GM04503 (cell line): ENCODE measurements at places on chromosomes 13 and 19.

DNA sequence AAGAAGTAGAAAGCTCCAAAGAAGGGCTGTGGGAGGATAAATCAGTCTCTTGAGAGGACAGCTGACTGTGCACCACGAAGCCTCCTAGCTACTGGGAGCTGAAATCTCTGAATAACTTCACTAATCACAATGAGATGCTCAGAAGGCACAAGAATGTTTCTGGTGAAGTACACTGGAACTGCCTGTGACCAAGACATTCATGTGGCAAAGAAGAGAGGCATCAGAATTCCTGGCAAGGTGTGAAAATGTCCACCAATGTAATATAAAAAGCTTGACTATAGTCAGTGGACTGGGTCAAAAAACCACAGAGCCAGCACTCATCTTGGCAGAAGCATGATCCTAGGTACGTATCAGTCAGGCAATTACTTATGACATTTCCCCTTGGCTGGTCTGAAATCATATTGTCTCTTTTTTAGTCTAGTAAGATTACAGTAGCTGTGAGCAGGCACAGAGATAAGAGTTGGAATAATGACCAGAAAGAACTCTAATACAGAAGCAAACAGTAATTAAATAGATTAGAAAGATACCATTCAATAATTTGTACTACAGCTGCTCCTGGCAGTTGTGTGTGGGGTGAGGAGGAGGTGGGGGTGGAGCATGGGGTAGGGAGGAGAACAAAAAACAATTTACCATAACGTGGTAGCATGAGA is 434.7 kb downstream of the DIAPH3 start:
- DNase-seq = no peak

DNA sequence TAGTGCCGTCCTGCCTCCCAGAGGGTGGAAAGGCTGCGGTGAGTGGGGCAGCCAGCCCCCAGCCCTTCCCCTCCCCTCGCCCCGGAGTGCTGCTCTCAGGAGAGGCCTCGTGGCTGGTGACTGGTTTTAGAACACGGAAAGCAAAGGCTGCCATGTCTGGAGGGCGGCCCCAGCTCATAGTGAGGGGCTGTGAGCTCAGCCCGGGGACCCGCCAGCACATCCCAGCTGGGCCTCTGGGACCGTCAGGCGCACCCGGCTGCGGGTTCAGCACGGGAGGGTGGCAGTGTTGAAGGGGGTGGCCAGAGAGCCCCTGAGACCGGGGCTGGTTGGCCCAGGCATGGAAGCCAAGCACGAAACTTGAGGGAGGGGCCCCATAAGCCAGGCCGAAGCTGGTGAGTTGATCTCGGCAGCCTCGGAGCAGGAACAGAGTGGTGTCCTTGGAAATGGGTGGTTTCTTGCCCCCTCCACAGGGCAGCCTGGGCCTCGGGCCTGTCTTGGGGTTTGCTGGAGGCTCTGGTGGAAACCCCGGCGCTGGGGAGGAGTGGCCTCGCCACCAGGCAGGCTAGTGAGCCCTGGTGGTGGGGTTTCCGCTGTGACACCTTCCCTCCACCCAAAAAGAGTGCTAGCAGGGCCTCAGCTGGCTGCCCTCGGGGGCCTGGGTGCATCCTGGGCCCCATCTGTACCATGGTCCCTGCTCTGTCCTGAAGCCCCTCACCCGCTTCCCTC is 157.7 kb downstream of the KDM4B start:
- DNase-seq = no peak

- DNase-seq = no peak
Observed at GRCh38 chr19:1000591-1001537, 645 bp downstream of the GRIN3B start.

DNA sequence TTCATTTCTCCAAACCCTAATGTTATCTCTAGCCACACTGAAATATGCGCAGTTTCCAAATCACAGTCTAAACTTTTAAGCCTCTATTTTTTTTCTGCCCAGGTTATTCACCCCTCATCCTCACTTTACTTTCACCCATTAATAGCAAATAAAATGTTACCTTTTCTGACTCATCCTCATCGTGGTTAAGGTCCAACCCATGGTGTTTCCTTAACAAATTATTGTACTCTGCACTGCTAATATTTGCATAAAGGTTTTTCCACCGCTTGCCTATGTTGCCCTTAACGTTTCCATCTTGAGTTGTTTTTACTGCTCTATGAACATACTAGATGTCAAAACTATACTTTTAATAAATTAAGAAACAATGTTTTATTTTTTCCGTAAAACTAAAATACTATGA is 780.9 kb upstream of the KLHL1 start:
- DNase-seq = no peak

DNA sequence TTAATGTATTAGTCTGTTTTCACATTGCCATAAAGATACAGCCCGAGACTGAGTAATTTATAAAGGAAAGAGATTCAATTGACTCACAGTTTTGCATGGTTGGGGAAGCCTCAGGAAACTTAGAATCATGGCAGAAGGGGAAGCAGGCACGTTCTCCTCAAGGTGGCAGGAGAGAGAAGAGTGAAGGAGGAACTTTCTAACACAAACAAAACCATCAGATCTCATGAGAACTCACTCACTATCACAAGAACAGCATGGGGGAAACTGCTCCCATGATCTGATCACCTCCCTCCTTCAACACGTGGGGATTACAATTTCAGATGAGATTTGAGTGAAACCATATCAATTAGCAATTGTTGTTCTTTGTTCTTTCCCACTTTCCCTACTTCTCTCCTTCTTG is 689.0 kb upstream of the SLITRK1 start:
- no peak for DNase-seq

DNA sequence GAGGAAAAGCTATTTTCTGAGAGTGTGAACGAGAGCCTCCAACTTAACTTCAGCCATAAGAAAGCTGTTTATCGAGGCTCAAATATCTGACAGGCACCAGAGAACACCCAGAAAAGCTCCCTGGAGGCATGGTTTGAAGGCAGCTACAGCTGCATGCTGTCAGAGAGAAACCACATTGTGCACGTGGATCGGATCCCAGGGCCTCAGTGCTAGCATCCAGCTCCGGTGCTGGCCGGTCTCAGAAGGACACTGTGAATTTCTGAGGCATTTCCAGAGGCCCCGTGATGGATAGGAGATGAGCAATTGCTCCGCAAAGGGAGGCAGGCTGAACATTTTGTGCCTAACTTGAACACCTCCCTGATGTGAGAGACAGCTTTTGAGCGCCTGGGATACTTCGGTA is 315.7 kb downstream of the FGF9 start:
- DNase-seq = no peak

DNA sequence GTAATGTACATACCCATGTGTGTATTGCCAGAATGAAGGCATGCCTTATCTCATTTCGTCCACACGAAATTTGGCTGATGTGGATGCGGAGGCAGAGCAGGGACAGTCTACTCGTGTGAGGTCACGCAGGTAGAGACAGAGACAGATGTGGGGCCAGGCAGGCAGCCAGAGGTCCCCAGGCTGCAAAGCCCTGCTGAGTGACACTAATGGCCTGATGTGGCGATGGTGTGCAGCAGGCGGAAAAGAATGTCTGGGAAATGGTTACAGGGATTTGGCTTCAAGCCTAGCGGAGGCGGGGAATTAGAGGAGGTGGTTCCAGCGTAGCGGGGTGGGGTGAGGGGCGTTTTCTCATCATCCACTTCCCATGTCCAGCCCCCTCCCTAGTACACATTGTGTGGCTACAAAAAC is 4.2 kb upstream of the IZUMO2 start:
- DNase-seq = no peak

GRCh38 chr19:17680230-17680722 is 7.9 kb downstream of the UNC13A start:
- DNase-seq = peak; percentile 23

DNA sequence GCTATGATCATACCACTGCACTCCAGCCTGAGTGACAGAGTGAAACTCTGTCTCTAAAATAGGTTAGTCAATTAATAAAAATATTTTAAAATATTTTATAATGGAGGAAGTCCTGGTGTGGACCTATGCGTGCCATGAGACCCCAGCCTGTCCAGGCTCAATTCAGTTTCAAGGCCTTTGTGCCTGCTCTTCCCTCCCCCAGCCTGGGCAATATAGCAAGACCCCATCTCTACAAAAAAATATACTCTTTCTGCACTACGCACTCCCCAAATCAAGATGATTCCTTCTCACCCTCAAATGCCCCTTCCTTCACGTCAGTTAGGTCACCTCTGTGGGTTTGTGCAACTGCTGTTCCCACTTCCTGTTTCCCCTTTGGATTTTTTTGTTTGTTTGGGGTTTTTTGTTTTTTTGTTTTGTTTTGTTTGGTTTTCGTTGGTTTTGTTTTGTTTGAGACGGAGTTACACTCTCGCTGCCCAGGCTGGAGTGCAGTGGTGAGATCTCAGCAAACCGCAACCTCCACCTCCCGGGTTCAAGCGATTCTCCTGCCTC is 1.4 kb upstream of the HSH2D start:
- no peak for DNase-seq

- DNase-seq = no peak
Observed at GRCh38 chr19:41030651-41031050, 39.6 kb downstream of the CYP2B6 start.

DNA sequence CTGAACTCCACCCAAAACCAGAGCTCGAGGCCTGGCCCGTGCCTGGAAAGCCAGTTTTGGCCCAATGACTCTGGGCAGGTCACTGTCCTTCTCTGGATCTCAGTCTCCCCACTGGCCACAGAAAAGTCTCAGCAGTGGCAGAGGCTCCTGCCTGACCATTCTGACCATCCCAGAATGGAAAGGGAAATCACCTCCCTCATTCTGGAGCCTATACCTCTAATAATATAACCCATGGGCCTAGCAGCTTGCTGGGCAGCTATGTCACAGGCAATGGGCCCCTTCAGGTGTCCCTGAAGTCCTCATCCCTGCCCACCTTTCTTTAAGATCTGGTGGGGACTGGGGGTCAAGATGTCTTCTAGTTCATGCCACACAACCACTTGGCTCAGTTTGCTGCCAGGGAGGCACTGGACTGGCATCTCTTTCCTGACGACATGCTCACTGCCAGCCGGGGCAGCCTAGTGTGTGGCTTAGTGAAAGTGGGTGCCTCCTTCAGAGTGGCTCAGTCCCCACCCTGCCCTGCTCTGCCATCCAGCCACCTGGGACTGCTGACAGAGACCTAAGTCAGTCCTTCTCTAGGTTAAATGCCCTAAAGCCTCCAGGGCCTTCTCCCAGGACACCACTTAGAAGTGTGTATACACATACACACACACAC is 62.6 kb downstream of the AP1M1 start:
- no peak for DNase-seq

- no peak for DNase-seq
Observed at GRCh38 chr19:49570997-49571676, 9.2 kb downstream of the NOSIP start.

DNA sequence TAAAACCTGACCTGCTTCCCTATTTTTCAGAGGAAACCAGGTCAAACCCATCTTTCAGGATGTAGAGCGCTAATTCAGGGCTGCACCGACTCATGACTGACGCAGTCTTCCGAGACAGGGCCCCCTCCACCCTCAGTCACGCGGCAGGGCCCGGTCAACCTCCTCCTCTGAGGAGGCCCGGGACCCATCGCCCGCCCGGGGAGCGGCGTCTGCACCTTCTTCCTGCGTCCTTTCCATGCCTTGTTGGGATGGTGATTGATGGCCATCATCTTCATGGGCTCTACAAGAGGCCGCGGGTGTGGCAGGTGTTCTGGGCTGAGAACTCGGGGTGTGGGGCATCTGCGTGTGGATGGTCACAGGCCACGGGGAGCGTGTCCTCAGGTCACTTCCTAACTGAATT is 26.0 kb downstream of the GRTP1 start:
- no peak for DNase-seq

DNA sequence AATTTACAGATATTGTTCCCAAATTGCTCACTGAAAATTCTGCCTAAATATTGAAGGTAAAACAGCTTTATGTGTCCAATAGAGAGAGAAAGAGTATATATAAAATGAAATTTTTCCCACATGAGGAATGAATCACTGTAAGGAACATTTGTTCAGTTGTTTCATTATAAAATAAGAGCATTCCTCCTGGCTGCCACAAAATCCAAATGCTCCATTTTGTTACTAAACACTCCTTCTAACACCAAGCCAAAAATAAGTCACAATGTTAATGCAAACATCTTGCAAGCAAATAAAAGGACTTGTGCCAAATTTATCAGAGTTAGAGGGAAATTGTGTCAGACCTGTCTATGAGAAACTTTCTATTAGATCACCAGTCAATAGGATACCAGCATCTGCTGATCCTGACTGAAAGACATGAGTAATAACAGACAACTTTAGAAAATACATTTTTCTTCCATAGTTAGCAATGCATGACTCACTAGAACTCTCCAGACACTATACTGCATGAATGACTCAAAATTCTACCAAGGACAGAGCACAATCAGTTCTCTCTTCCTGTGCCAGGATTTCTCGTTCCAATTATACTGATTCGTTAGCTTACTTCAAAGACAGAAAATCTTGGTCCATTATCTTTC is 83.5 kb upstream of the FNDC3A start:
- DNase-seq = peak; percentile 55

GRCh38 chr19:45598267-45599001 is 3.6 kb downstream of the GPR4 start:
- DNase-seq = no peak

GRCh38 chr13:44231786-44232516 is 141.7 kb upstream of the SERP2 start:
- peak; percentile 49 for DNase-seq

DNA sequence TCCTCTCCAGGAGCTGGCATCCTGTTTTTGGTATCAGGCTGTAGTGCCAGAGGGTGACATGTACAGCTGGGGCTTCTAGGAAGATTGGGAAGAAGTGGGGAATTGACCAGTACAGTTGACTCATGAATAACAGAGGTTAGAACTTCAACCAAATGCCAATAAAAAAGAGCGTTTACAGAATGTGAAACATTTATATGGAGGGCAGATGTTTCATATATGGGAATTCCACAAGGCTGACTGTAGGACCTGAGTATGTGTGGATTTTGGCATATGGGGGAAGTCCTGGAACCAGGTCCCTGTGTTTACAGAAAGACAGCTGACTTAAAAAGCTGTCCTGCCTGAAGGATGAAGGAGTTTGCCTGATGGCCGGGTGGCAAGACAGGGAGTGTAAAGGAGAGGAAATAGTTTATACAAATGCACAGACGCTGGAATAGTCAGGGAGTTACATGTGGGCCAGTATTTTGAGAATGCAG is 5.2 kb downstream of the CHAMP1 start:
- DNase-seq = peak; percentile 82

DNA sequence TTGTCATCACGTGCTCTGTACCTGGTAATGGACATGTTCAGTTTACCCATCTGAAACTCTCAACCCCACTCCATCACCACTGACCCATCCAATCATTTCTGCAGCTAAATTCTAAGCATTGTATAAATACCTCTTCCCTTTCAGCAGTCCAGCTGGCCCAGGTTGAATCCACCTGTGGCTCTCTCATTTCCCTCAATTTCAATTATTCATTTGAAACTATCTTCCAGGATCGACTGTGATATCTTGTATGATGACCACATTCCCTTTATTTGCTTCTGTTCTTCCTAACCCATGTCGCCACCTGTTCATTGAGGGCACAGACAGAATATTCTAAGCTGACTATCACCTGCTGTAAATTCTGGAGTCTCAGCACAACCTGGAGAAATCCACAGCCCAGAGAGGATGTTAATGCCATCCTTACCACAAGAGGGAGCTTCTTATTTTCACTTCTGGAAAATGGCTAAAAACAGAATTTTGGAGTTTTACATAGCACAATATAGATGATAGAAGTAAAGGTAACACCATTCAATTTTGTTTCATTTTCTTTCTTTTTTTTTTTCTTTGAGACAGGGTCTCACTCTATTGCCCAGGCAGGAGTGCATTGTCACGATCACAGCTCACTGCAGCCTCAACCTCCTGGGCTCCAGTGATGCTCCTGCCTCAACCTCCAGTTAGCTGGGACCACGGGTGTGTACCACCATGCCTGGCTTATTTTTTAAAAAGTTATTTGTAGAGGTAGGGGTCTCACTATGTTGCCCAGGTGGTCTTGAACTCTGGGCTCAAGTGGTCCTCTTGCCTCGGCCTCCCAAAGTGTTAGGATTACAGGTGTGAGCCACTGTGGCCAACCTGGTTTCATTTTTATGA is 38.6 kb downstream of the ZNF823 start:
- no peak for DNase-seq
